Fibroblast of pulmonary artery (primary cell): ENCODE measurements at places on chromosomes 12 and 14.

GRCh38 chr12:25020621-25021243 is 71.8 kb upstream of the BCAT1 start:
- no peak for DNase-seq

DNA sequence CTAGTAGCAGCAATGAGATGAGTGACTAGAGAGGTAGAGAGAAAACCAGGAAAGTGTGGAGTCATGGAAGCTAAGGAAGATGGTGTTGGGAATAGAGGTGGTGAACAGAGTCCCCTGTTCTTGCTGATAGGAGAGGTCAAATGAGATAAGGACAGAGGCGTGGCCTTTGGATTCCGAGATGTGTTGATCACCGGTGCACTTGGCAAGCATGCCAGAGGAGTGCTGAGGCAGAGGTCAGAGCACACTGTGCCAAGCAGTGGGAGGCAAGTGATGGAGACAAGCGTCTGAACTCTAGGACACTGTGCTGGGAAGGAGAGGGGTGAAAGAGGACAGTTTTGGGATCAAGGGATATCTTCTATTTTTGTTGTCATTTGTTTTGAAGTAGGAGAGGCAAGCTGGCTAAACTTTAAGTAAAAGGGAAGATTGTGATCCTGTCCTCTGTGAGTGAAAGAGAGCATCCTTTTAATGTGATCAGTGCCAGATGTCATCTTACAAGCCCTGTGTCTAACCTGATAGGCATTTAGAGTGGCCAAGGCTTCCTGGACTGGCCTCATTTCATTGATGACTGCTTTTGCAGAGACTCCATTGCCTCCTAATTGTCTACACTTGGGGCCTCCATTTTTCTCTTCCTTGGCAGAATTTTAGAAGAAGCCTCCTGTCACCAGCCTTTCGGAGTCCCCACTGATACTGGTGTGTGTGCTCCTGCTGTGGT is 336.4 kb downstream of the CACNA1C start:
- DNase-seq = no peak

DNA sequence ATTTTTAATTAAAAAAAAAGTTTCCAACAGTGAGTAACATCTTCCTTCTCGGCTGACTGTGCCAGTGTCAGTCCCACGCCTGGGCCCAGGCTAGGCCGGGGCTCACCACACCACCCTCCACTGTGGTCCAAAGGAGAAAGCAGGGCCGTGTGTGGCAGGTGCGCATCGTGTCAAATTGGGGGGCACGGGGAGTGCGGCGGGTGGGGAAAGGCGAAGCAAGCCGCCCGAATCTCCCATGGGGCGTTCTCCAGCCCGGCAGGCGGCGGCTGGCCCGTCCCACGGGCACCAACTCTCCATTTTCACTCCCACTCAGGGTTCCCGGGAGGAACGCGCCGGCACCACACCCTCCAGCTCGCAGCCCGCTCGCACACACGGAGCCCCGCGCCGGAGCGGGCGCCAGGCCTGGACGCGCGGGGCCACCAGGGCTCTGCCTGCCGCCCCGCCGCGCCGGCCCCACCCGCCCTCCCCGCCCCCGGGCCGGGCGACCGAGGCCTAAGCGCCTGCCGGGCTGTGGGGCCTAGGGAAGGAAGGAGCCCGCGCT is 604 bp downstream of the EEA1 start:
- peak; percentile 27 for DNase-seq

DNA sequence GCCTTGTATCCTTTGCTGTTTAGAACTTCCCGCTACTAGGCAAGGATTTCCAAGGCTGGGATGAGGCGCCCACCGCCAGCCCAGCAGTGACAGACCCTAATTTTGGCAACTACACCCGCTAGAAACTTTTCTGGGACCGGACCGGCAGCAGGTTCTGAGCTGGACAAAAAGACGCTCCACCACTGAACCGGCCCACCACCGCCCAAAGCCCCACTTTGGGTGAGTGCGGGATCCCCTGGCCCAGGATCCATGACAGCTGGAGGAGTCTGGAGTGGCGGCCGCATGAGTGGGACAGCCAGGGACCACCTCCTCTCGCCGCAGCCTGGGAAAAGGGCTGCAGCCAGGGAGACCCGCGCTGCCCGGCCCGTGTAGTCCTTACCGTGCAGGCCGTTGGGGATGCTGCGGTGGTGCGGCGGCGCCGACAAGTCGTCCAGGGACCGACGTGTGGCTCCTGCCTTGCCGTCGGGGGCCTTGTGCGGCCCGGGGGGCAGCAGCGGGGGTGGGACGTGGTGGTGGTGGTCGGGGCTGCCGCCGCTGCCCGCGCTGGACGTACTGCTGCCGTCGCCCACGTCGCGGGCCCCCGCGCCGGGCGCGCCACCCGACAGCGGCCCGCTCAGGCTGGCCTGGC is 1.1 kb downstream of the CCDC85C start:
- no peak for DNase-seq

DNA sequence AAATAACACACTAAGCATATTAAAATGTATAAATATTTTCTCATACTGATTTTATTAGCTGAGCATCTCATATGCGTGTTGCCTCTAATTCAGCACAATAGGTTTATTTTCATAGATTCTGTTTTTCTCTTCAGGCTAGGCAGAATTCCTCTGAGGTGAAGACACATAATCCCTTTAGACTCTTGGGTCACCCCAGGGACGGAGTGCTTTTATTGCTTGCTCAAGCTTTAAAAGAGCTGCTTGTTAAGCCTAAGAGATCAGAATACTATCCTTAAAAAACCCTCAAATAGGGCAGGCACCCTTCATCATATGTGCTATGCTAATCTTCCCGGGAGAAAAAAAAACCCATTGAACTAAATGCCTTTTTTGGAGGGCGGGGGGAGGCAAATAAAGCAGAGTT is 390.1 kb downstream of the KCNH5 start:
- DNase-seq = peak; percentile 10

DNA sequence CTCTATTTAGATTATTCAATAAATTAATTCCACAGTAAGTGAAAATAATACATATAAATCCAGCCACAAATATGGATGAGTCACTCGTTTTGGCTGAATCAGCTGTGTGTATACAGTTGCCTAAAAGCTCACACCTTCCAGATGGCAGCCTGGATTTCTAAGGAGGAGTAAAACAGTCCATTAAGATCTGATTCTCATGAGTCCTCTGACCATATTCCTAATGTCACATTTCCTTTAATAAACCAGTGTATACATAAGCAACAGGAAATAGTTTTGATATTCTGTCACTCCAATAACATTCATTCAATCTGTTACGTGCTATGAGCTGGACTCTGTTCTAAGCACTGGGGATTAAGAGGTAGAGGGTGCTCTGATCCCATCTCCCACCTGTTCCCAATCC is 21.8 kb downstream of the MDM1 start:
- DNase-seq = peak; percentile 73
